ENCODE measurements at places on chromosomes 5 and 9.

DNA sequence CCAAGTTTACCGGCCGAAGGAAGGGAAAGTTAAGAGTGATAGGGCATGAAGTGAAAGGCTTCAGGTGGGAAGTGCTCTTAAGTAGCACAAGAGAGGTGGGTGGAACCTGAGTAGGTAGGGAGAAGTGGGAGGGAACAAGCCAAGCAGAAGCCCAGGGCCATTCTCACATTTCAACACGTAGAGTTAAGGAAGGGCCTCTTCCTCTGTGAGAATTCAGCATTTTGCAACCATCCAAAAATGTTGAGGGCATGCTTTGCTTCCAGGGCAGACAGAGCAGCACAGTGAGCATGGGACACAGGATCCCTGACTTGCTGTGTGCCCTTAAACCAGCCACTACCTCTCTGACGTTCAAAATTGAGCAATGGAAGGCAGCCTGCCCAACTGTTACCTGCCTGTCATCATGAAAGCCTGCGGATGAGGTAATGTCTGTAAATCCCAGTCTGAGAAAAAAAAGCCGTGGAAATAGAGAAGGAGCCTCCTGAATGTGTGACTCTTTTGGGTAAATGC lies 3.3 kb downstream of the CYFIP2 start:
- DNase-seq = no peak

DNA sequence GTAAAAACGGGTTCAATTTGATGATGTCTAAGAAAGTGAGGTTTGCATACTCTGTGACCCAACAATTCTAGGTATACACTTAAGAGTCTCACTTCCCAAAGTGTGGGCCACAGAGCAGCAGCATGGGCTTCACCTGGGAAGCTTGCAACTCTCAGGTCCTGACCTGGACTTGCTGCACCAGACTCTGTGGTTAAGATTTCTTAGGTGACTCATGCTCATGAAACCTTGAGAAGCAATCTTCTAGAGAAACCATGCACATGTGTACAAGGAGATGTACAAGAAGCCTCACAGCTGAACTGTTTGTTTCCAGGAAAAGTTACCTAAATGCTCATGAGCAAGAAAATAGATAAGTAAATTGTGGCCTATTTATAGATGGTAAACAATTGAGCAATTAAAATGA lies 30.0 kb downstream of the DNAJC21 start:
- DNase-seq = no peak

GRCh38 chr9:121776001-121776738 lies 124.7 kb downstream of the DAB2IP start:
- no peak for DNase-seq

DNA sequence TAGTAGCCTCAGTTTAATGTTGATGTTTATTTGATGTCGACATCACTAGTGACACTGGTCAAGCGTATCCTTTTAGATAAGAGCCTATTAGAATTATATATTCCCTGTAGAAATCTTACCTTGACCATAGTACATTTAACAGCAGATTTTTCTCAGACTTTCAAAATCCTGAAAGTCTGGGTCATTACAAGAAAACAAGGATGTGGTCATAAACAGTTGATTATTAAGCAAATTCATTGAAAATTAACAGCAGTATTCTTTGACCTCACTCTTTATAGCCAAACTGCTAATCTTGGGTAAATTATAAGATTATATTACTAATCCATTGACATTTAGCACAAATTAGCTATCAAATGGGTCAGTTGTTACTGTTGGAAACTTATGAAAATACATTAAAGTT lies 83.4 kb downstream of the GHR start:
- no peak for DNase-seq

GRCh38 chr9:132669319-132669697 lies 475 bp downstream of the DDX31 start:
- no peak for DNase-seq

- DNase-seq = no peak
Observed at GRCh38 chr9:83154087-83154736, 91.3 kb upstream of the RASEF start.

DNA sequence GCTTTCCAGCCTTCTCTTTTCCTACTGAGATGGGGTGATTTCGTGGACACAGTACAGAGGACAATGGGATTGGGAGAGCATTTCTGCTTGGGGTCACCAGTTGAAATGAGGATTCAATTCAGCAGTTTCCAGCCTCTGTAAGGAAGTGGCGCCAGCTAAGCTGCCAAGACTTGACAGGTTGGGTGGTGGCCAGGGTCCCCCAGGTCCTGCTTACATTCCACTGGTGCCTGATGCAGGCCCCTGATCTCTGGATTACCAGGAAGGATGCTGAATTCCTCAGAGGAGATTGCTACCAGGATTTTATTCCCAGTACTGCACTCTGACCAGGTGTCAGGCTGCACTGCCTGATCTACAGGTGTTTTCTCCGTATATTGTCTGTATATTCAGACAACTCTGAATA lies 119.7 kb downstream of the PSD2 start:
- no peak for DNase-seq

DNA sequence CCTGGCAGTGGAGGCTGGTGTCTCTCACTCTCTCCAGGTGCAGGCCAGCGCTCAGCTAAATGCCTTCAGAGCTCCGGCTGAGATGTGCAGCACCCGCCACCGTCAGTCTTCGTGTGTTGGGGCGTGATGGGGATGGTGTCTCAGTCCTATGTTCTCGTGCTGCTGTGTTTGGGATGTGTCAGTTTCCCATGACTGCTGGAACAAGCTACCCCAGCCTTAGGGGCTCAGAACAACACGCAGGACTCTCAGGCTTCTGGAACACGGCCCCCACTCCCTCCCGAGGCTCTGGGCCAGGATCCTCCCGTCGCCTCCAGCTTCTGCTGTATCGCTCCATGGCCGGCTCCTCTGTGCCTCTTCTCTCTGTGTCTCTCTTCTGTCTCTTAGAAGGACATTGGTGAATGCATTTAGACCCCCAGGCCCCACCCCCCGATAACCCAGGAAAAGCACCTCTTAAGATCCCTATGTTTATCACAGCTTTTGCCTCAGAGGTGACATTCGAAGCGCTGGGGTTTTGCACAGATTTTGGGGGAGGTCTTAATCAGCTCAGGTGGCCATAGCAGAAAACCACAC lies 9.6 kb upstream of the CEP72 start:
- no peak for DNase-seq

DNA sequence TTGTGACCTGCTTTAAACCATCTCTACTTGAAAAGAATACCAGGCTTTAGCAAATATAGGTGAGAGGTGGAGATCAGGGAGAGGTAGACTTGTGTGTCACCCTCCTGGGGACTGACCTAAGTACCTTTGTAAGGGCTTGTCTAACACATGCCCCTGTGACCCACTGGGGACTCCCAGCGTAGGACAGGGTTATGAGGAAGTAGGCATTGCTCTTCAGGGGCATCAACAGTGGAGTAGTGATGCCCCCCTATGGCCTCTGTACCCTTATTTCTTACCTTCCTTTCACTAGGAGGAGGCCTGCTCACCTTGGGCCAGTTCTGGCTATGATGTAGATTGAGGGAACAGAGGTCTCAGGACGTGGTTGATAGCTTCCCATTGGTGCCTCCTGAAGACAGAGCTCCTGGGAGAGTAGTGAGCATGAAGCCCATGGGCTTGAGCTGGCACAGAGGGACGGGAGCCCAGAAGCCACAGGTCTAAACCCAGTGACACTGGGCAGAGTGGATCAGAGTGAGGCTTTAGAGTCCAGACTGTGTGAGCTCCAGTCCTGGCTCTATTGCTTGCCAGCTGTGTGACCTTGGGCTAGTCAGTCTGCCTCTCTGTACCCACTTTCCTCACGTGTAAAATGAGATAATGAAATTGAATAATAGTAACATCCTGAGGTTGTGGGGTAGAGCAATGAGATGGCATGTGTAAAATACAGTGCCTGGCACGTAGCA lies 191.7 kb downstream of the AOPEP start:
- DNase-seq = no peak

- DNase-seq = no peak
Observed at GRCh38 chr9:86644675-86645034, 290.4 kb upstream of the TUT7 start.

DNA sequence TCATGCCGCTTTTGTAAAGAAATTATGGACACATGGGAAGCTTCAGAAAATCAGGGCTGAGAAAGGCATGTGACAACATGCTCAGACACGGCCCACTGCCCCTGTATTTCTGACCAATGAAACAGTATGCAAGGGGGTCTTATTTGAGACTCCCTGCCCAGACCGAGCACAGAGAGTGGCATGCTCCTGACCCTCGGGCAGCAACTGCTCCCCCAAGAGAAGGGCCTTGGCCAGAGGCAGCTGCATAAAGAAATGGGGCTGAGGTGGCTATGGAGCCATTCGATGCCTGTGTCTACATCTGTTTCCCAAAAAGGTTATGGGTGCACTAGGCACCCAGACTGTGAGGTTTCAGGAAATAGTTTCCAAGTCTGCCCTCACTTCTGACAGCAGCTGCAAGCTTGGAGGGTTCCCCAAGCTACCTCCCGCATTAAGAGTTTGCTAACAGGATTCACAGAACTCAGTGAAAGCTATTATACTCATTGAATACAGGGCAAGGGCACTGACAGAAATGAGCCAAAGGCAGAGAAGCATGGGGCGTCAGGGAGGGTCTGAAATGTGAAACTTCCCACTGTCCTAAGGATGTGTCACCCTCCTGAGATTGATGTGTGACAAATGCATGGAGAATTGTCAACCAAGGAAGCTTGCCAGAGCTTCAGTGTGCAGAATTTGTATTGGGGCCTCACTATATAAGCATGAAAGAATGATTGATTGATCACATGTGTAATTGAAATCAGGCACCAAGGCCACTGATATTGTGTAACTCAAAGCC lies 94.3 kb downstream of the DAP start:
- no peak for DNase-seq

- DNase-seq = no peak
Observed at GRCh38 chr5:72658161-72658560, 151.0 kb upstream of the ZNF366 start.

DNA sequence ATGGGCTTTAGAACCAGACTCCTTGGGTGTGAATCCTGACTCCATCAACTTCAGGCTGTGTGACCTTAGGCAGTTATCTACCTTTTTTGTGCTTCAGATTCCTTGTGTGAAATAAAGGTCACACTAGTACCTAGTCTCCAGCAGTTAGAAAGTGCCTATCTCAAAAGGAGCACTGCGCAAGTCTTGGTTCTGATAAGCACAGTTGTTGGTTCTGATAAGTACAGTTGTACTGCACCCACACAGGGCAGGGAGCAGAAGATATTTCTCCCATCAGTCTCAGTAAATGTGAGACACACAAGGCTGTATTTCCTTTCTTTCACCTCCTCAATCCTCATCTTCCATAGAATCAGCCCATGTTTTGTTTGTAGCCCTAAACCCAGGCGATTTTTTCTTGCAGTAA lies 116.6 kb upstream of the DPYSL3 start:
- DNase-seq = no peak

GRCh38 chr9:95065224-95065623 lies 252.3 kb downstream of the FANCC start:
- DNase-seq = no peak

GRCh38 chr5:74994826-74995225 lies 57.5 kb downstream of the GCNT4 start:
- no peak for DNase-seq

- no peak for DNase-seq
Observed at GRCh38 chr5:16413166-16413860, 52.3 kb downstream of the ZNF622 start.

DNA sequence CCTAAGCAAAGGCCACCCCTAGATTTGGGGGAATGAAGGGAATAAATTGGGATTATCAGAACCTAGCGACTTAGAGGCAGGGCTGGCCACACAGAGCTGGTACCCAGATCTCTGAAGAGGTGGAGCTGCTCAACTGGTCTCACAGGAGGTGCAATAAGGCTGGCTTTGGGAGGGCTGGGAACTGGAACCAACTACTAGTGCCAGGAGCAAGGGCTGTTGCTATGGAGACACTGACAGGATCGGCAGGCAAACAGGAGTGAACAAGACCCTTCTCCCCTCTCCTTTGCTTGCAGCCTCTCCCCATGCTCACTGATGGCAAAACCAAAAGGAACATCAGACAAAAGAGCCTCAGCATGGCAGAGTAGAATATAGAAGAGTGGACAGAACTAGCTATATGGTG lies 17.0 kb upstream of the WHRN start:
- DNase-seq = no peak

GRCh38 chr9:114861273-114861672 lies 55.4 kb upstream of the TNFSF15 start:
- no peak for DNase-seq

DNA sequence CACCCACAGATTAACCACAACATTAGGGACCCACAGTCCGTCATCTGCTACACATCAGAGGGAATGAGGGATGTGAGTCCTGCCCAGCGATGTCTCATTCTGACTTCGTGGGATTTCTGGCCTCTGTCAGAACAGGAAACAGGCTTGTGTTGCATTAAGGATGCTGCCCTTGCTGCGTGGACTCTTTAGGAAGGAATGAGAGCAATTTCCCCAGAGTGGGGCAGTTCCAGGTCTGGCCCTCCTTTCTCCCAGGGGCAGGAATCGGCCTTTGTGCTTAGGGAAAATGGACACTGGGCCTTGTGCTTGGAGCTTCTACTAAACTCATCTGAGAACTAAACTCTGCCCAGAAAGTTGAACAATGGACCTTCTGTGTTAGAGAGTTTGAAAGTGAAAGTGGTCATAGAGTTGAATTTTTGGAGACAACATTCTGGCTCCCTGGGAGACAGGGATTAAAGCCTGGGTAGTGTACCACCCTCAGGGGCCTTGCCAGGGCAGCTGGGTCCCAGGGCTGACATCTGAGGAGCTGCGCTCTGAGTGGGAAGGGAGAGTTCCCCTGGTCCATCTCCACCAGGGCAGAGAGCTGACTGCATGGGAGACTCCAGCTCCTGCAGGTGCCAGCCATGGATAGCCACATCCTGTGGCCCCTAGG lies 37.8 kb upstream of the S1PR3 start:
- no peak for DNase-seq

DNA sequence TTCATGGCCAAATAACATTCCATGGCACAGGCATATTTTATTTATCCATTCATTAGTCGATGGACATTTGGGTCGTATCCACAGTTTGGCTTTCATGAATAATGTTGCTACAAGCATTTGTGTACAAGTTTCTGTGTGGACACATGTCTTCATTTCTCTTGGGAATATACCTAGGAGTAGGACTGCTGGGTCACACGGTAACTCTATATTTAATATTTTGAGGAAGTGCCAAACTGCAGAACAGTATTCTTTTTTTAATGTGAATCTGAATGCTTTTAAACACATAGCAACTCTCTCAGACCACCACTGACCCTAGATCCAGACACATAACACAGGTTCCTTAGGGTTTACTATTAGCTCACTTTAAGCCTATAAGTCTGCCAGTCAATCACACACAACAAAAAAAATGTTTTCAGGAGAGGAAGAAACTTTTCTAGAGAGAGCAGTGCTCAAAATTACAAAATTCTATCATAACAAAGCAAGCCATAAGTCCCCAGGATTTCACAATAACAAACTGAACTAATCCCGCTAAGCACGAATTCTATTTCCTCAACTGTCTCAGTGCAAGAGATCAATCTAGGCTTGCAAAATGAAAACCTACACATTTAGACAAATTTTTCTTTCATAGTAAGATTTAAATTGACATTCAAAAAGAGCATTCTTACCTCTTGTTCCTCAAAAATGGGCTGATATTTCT lies 41.8 kb upstream of the GABBR2 start:
- DNase-seq = no peak

Data from stimulated activated CD4-positive, alpha-beta T cell treated with anti-CD3 and anti-CD28 coated beads, Interleukin-1b, Interleukin-23, amount 100 ng/mL, for 24 hours (primary cell).